ENCODE measurements at places on chromosomes 2 and 18.

- DNase-seq: no peak
Observed at GRCh38 chr2:80068038-80068731, 236.4 kb downstream of the LRRTM1 start.

DNA sequence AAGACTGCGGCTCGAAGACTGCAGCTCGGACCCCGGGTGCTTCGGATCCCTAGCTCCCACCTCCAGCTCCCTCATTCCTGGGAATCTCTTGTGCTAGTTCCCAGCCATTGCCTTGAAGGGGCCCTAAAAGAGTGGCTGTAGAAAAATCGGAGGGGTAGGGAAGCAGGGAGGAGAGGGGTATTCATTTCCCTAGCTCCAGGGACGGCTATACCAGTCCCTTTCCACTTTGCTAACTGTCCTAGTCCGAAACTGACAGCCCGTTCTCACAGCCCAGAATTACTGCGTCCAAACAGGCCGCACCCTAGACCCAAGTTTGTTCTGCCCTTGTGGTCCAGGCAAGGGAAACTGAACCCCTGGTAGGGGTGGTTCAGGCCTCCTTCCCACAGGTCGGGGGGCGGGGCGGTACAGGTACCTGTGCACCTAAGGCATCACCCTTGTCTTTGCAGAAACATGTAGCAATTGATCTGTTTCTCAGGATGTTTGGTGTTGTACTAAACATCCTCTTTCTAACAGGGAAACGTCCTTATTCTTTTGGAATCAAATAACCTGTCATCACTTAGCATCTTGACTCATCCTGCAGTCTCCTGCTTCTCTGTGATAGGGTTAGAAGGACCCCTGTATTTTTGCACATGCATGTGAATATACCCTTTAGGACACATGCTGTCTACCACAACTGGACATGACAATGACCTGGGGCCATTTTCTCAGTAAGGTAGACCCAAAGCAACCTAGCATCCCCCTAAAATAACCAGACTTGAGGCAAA, 4.0 kb downstream of the EMX1 start:
- DNase-seq: no peak

- no peak for DNase-seq
Observed at GRCh38 chr2:143635936-143636335, 506.7 kb downstream of the ARHGAP15 start.

DNA sequence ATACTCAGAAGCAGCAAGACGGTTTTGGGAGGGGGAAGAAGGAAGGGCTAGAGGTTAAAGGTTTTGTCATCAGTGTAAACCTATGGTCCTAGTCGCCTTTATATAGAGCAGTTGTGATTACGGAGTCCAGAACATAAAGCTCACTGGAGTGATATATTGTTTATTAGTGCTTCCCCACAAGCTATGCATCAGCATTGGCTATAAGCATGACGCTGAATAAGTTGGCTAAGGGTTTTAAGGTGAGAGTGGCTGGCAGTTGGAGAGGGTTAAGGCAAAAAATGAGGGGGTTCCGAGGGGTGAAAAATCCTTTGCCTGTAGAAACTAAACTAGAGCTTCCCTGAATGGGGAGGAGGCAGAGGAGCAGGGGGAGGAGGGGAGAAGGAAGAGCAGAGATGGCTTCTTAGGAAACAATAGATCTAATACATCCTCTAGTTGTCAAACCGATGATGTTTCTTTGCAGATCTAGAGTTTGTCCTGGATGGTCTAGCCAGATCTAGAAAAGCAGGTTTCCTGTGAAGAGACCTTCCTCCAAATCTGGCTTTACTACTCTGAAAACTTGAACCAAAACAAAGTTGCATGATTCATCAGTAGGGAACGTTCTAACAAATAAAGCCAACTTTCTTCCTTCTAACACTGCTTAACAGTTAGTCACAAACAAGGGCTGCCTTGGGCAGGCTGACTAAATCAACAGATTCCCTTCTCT, 2.5 kb downstream of the KLF7 start:
- peak; percentile 29 for DNase-seq

GRCh38 chr2:1744151-1744445, 217 bp downstream of the PXDN start:
- no peak for DNase-seq

GRCh38 chr2:181420259-181421130, 36.7 kb upstream of the ITGA4 start:
- no peak for DNase-seq

- no peak for DNase-seq
Observed at GRCh38 chr2:50875561-50875960, 156.4 kb downstream of the NRXN1 start.

DNA sequence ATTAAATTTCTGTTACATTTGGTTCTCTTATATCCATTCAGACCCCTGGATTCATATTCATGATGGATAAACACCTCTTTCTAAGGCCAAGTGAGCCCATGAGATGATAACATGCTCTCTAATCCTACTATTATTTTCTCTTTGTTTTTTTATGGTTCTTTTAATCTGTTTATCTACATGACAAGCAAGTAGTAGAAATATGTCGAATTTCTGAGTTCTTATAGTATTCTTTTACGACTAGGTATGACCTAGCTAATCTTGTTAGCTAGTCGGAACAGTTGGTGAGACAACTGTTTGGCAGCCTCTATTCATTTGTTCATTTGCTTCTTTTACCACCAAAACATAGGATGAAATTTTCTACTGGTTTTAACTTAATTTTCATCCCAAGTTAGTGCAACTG, 98.1 kb upstream of the SCG2 start:
- DNase-seq: no peak

DNA sequence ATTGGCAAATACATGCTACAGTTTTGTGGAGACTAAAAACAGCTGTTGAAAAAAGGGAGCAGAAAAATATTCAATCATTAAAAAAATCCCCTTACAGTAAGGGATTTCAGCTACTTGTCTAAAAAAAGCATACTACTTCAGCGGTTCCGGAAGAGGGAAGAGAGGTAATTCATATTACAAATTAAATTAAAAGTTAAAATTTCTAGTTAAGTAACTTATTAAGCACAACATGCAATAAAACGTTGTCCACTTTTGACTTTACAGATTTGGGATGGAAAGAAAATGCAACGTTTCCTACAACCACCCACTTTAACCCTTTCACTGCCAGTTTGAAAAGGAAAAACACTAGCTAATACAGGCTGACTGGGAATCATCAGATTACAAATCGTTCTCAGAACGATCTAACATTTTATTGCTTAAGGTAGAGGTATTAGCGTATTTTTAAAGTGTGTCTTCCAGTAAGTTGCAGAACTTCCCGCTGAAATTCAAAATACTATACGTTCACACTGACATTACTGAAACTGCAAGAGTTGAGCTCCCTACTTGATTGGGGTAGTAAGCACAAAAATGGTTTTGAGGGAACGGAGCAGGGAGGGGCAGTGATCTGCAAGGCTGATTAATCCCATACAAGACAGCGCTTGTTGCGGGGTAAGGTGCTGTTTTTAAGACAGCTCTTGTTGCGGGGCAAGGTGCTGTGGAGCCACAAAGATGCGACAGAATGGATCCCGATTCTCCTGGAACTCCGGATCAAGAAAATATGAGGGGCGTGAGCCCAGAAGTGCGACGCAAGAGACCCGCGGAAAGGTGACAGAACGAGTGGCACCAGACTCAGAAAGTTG, 743 bp downstream of the HADHA start:
- DNase-seq: peak; percentile 54

- DNase-seq: no peak
Observed at GRCh38 chr2:56217106-56217505, 33.3 kb downstream of the CCDC85A start.

- no peak for DNase-seq
Observed at GRCh38 chr2:65671670-65672242, 239.4 kb upstream of the SPRED2 start.

DNA sequence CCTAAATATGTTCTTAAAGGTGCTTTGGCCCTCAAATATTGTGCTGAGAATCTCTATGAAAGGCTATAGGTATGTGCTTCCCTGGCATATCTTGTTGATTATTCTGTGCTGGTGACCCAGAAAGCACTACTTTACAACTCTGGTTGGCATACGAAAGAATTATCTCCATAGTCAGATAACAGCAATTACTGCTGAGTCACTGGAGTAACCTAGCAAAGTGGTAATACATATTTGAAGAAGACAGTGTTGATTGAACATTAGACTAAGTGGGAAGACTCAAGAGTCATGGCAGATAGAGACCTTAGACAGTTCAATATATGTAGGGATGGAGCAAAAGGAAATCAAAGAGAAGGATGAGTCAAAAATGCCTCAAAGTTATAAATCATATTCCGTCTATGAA, 1978.5 kb upstream of the LRRTM1 start:
- DNase-seq: no peak

GRCh38 chr2:46683541-46683940, 204.2 kb downstream of the TMEM247 start:
- DNase-seq: no peak

GRCh38 chr2:60992985-60993392, 24.5 kb upstream of the PEX13 start:
- DNase-seq: no peak

DNA sequence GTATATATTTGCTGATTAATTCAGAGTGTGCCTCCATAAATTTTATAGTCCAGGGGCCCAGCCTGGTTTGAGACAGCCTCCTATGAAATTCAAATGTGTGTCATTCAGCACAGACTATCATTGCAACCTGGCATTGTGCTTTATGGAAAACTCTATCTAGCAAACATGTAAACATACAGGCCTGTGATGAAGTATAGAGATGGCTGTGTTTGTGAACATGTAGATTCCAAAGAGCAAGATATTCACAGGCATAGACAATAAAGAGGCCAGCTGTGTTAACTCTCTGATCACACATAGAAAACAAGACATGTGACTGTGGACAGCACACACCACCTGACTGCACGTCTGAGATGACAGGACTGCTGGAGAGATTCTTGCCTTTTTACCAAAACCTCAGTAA, 297.9 kb downstream of the EN1 start:
- DNase-seq: peak; percentile 3

DNA sequence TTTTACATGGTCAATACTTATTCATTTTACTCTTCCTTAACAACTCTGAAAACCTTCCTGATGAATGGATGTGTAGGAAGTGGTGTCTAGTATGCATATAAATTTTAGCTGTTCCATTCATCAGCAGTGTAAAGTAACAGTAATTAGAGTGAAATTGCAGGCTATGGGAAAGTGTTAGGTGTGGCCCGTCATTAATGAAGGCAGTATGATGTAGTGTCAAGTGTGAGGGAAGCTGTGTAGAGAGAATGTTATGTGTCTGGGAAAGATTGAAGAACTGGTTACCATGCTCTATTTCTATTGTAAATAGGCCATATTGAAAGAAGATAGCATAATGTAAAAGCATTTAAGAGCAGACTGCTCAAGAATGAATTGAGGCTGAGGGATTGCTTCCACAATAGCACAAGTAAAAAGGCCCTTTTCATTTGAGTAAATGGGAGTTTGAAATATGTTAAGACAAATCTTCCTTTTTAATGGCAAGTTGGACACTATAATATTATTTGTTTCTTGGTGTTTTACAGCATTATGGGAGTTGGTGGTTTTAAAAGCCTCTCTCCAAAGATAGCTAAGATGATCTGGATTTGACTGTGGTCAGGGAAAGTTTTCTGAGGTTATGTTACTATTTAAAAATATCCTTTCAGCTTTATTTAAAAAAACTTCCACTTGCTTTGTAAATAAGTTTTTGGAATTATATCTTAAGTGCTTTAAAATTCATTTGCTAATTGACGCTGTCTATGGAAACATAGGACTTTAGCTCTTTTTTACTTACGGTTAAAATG, 401.0 kb upstream of the ZEB2 start:
- DNase-seq: no peak
